Psoas muscle (tissue), 8 donors: ENCODE measurements at places on chromosomes 2 and 18. TPM values are rescaled to one million over a fixed set of nuclear protein-coding genes. Genes with fewer than 3 reads are reported as not detected.

GRCh38 chr2:102041351-102041750 lies 49.6 kb downstream of the IL1R2 start:
- DNase-seq, result no peak

- DNase-seq, result no peak
These were observed 3.0 kb downstream of the POU3F3 start for GRCh38 chr2:104856973-104857261.

- peak; percentile 69 for DNase-seq
These were observed 370 bp downstream of the KLHL29 start for GRCh38 chr2:23385351-23385747.

DNA sequence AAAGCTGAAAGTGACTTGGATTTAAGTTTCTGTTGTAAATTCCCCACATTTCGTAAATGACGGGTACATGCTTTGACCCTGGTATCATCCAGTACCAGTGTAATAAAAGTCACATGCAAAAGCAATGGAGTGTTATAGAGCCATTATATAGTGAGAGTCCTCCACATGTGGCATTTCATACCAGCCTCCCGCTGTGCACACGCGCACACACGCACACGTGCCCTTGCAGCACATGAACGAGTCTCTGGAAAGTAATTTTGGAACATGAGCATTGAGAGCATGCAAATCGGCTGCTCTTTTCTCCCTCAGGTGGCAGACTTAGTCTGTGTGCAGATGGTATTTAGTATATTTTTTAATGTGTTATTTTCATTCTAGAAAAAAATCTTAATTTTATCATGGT lies 198.1 kb downstream of the ZNF407 start:
- DNase-seq, result no peak

UGT1A4 gene
- not detected for total RNA-seq

FBXO11 gene
- 31.0 TPM for total RNA-seq

DNA sequence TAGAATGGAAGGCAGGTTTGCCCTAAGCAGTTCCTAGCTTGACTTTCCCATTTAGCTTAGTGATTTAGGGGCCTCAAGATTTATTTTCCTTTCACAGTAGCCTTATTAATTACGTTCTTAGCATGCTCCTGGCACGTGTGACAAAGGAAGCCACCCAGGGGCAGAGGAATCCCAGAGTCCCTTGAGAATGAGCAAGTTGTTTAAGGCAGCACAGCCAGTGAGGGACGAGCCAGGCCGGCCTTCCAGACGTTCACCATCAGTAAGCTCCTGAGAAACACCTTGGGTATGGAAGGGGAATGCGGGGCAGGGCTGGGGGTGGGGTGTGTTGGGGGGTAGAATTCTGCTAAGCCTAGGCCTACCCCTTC lies 76.3 kb downstream of the SOWAHC start:
- DNase-seq, result no peak

- no peak for DNase-seq
These were observed 177.1 kb downstream of the ETAA1 start for GRCh38 chr2:67574230-67574629.

- DNase-seq, result no peak
These were observed 1.1 kb downstream of the COLEC11 start for GRCh38 chr2:3595985-3596384.

- no peak for DNase-seq
These were observed 44.4 kb upstream of the NRP2 start for GRCh38 chr2:205637779-205638503.

DNA sequence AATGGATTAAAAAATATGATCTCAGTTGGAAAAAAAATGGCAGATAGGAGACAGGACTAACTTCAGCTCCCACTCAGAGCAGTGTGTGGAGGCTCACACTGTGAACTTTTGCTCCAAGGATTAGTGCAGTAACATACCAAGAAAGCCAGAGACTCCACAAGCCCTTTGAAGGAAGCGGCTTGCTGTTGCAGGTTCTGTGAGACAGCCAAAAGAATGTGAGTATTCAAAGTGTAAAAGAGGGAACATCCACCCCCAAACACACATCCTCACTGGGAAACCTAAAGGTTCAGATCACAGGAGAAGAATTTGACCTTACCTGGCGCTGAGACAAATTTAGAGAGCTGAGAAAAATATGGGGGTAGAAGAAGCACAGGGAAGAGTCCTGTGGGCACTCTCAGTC lies 77.5 kb downstream of the FAM171B start:
- no peak for DNase-seq

CD207 gene
- not detected for total RNA-seq

GRCh38 chr2:240231838-240232244 lies 91.4 kb upstream of the OTOS start:
- DNase-seq, result no peak

GRCh38 chr2:68432696-68433658 lies 34.1 kb downstream of the FBXO48 start:
- no peak for DNase-seq

- DNase-seq, result no peak
These were observed 122.9 kb downstream of the METTL8 start for GRCh38 chr2:171310889-171311288.

DNA sequence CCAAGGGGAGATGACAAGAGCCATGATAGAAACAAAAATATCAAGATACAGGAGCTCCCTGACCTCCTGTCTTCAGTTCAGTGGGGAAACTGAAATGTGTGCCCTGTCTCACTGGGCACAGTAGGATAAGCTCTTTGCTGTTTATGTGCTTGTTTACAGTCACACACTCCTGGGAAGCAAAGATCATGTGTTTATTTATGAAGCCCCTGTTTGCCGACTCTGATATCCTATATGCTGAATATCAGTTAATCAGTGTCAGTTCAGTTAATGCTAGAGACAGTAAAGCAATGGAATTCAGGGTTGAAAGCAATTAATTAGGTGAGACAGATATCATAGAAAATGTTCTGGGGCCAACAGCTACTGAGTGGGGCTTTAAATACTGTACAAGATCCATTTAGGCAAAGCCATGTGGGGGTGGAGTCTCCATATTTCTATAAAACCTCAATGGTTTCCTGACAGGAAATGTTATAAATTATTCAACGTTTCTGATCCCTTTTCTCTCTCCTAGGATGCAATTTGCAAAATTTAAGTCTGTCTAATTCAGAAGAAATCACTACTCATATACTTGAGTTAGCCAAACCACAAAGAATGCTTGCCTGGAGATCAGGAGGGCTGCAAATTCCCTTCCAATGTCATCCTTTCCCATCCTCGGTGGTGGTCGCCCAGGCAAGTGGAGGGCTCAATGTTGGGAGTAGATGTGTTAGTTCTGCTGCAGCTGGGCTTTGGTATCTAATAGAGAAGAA lies 551.3 kb downstream of the CMPK2 start:
- no peak for DNase-seq

CFC1 gene
- total RNA-seq, result not detected

RBM43 gene
- total RNA-seq, result 0.68 TPM
